ENCODE measurements at places on chromosomes 1 and 21.

DNA sequence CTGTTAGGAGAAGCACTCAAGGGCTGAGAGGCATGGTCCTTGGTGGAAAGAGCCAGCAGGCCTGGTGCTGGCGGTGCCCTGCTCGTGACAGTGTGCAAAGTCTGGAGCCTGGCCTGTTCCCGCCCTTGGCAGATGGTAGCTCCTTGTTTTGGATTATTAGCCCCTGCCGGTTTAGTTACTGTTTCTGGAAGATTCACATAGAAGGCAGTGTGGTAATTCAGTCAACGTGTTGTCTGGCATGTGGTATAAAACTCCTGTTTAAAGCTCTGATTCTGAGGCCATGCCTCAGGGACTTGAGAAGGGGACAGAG is 6.8 kb downstream of the PKNOX1 start:
- DNase-seq: no peak

DNA sequence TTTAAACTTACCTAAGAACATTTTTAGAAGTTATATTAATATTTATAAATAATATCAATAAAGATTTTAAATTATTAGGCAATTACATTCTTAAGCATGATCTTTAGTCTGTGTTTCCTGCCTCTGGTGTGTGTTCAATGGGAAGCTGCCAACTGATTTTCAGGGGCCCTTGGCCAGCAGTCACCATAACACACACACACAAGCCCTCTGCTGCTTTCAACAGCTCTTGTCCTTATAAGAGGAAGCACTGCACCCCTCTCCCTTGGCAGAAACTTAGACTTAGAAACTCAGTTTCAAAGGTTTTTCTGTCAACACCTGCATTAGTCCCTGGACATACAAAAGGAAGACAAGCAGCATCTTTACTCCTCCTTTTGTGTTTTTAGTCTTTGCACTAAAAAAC is 81.4 kb downstream of the VAV3 start:
- DNase-seq: no peak

DNA sequence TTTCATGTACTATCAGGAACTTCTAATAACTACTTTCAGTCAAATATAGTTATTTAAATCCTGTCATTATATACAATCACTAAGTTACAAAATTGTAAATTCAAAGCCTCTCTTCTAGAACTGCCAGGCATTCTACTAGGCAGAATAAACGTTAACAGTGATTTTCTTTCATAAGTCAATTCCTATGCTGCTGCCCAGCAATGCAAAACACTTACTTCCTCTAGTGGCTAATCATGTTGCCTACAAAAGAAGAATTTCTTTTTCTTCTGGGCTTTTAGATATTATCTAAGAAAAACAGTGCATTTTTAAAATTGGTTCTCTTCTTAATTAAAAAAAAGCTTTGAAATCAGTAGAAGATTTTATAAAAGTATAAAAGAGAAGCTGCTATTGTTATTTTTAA is 509.8 kb upstream of the ADAMTS5 start:
- no peak for DNase-seq

DNA sequence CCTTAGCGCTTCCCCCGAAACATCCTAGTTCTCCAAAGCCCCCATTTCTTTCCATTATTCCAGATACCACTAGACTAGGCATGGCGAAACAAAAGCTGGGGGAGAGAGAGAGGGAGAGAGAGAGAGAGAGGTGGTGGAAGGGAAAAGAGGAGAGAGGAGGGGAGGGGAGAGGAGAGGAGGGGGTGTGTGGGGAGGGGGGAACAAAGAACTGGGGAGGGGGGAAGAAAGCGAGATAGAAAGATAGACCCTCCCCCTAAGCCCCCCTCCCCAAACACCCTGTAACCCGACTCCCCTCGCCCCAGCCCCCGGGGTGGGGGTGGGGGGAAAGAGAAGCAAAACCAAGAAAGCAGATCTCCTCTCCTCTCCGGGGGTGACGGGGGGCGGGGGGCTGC is 352 bp downstream of the MEX3A start:
- no peak for DNase-seq

DNA sequence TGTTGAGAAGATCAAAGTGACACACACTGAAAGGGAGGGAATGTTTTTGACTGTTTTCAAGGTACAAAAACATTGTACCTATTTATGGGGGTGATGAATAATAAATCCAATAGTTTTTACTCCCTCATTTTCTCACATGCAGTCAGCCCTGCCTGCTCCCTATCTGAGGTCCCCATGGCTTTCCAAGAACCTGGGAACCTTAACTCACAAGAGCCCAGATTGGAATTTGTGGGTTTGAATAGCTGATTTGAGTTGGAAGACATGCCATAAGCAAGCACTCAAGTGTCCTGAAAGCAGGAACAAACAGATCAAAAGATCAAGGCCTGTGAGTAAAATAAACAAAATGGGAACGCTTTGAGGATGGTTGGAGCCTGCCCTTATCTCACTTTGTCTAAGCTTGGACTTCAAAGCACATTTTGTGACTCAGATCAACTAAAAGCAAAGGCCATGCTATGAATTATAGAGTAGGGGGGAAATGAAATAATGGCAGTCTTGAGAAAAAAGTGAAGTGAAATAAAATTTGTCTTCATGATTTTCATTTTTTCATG is 136.6 kb downstream of the LYPLAL1 start:
- DNase-seq: no peak

GRCh38 chr1:82646336-82646735 is 845.6 kb downstream of the ADGRL2 start:
- no peak for DNase-seq

- DNase-seq: no peak
Observed at GRCh38 chr1:234234199-234234598, 139.1 kb upstream of the COA6 start.

DNA sequence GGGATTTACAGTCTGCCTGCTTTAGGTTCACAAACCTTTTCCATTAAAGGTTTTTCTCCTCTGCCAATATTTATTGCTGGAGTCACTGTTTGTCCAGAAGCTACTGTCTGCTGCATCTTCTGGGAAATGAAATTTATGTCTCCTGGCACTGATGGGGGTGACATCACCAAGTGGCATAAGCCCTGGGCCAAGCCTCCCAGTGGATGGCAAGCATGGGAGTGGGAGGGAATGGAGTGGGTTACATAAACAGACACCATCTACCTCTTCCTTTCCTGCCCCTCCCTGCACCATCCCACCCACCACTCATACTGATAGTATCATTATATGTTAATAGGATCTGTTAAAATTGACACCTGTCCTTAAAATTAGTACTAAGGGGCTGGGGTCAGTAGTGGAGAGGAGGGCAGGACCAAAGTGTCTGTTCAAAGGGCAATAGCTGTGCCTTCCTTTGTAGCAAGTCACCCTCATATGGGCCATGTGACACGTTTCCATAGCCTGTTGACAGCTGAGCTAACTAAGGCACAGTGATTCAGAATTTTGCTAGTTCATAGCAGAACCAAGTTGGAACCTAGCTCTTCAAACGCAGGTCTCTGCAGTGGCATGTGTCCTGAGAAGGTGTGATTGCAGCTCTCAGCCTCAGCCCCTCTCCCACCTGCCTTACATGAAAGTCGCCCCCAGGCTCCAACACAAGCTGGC is 71.0 kb downstream of the MAB21L3 start:
- no peak for DNase-seq

DNA sequence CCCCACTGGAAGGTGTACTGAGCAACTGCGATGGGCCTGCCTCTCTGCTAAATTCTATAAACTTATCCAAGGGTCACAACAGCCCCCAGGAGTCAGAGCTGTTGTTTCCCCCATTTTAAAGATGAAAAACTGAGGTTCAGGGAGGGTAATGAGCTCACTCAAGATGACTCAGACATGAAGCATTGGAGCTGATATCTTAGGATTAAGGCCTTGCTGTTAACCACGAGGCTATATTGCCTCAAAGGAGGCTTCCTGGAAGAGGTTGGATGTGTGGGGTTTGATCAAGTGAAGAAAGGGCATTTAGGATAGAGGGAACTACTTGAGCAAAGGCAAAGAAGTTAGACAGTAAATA is 6.7 kb downstream of the LDLRAP1 start:
- no peak for DNase-seq

DNA sequence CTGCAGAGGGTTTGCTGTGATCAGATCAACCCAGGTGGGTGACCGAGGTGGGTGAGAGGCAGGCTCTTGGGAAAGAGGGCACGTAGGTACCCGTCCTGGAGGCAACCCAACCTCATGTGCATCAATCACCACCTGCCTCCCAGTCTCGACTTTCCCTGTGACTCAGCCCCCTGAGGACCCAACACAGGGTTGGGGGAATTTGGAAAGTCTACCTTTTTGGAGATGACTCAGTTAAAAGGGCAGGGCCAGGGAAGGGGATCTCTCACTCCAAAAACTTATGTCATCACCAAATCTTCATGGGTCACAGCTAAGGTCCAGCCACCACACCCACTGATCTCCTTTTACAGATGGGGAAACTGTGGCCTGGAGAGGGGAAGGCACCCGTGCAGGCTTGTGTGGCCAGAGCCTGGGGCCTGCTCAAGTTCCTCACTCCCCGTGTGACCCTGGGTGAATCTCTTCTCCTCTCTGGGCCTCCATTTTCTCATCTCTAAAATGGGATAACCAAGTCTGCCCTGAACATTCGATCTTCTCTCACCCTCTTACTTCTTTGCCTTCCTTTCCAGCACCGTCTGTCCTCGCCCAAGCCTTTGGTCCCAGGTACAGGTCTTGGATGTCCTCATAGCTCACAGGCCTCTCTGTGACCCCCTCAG is 34.6 kb upstream of the WNT4 start:
- DNase-seq: no peak

GRCh38 chr1:55118651-55119329 is 79.4 kb downstream of the PCSK9 start:
- no peak for DNase-seq

Measured in CD4-positive, alpha-beta T cell treated with Interferon alpha-2 for 1 hour (primary cell).